ENCODE measurements at places on chromosomes 3 and 15.
A peak's percentile ranks its signal among the peaks of the same experiment; 100 is the strongest.

- DNase-seq, result peak; percentile 93
Observed at GRCh38 chr15:78739996-78740903, 71.0 kb downstream of the ADAMTS7 start.

GRCh38 chr15:43516801-43517353, 531 bp upstream of the MAP1A start:
- DNase-seq, result no peak

- DNase-seq, result peak; percentile 7
Observed at GRCh38 chr3:123026565-123027291, 835 bp downstream of the SEMA5B start.

GRCh38 chr3:160486459-160486869, 36.9 kb upstream of the TRIM59 start:
- DNase-seq, result peak; percentile 83

- DNase-seq, result no peak
Observed at GRCh38 chr15:27092390-27092789, 121.4 kb downstream of the GABRG3 start.

DNA sequence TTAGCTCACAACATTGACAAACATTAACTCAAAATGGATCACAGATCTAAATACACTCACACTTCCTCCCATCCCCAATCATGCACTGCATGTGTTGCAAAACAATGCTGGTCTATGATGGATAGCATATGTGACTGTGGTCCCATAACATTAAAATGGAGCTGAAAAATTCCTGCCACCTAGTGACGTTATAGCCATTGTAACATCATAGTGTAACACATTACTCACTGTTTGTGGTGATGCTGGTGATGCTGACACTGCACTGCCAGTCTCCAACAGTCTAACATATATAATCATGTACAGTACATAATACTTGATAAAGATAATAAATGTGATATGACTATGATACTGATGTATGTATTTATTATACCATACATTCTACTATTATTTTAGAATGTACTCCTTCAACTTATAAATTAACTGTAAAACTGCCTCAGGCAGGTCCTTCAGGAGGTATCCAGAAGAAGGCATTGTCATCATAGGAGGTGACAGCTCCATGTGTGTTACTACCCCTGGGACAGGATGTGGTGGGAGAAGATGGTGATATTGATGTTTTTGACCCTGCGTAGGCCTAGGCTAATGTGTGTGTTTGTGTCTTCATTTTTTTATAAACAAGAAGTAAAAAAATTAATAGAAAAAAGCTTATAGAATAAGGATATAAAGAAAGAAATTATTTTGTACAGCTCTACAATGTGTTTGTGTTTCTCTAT, 41.3 kb downstream of the TXNRD3 start:
- DNase-seq, result peak; percentile 30

DNA sequence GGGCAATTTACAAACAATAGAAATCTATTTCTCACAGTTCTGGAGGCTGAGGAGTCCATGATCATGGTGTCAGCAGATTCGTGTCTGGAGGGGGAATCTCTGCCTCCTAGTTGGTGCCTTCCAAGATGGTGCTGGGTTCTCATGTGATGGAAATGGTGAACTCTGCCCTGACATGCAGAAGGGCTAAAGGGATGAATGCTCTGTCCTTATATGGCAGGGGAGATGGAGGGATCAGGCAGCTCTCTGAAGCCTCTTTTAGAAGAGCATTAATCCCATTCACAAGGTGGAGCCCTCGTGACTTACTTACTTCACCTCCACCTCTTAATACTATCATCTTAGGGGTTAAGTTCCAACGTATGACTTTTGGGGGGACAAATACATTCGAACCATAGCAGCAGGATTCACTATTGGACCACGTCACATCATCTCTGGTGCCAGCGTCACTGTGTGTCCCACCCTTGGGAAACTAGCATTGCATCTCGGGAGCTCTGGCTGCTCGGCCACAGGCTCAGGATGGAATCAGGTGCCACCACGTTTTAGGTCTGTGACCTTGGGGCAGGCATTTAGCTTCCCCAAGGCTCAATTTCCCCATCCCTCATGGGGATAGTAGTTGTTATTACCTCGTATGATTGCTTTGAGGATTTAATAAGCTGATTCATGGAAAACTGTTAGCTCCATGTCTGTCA, 53.0 kb downstream of the SV2B start:
- DNase-seq, result no peak

- no peak for DNase-seq
Observed at GRCh38 chr3:32847528-32847927, 29.7 kb downstream of the TRIM71 start.

- DNase-seq, result no peak
Observed at GRCh38 chr3:70947579-70947978, 635.1 kb upstream of the MDFIC2 start.

GRCh38 chr15:70722266-70723121, 40.9 kb downstream of the UACA start:
- DNase-seq, result peak; percentile 74

DNA sequence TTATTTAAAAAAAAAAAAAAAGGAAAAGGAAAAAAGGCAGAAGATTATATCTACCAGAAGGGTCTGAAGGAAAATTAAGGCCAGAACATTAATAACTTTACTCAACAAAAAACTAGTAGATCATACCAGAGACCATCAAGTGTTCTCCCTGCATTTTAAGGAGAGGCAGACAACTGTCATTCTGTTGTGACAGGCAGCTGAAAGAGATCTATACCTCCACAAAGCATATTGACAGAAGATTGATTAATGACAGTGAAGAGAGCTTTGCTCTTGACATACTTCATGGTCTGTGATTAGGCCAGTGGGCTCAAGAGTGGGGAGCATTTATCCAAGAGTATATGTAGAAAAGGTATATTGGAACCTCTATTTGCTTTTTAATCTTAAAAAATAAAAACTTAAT, 248.4 kb downstream of the CDIN1 start:
- no peak for DNase-seq

DNA sequence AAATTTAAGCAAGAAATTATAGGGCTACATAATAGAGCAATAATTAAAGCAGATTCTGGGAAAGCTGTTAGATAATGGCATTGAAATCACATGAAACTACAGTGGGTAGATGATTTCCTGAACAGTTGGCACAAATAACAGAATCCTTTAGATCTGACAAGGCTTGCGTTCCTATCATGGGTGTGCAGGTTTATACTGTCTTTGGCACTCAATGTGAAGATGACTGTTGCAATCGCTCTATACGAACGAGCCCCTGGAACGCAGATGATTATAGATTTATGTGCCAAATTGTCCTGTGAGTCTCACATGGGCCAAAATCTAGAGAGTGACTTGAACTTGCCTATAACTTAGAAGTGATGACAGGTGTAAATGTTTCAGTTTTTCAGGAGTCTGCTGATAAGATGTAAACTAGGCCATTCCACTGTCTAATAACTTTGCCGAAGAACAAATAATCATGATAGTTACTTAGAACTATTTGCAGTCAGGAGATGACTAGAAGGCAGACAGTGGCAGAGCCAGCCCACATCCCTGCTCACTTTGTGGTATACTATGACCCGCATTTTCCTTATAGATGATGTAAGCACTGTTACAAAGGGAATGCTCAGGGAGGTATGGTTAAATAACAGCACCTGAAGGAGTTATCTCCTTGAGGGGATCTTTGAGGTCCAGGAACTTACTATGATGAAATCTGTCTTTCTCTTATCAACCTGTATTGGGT, 30.5 kb upstream of the TRPC1 start:
- peak; percentile 37 for DNase-seq

GRCh38 chr3:133881492-133881891, 14.2 kb downstream of the RAB6B start:
- DNase-seq, result no peak

- DNase-seq, result peak; percentile 53
Observed at GRCh38 chr3:81242871-81243270, 518.6 kb downstream of the GBE1 start.

- no peak for DNase-seq
Observed at GRCh38 chr15:91196768-91197167, 96.7 kb downstream of the SV2B start.

DNA sequence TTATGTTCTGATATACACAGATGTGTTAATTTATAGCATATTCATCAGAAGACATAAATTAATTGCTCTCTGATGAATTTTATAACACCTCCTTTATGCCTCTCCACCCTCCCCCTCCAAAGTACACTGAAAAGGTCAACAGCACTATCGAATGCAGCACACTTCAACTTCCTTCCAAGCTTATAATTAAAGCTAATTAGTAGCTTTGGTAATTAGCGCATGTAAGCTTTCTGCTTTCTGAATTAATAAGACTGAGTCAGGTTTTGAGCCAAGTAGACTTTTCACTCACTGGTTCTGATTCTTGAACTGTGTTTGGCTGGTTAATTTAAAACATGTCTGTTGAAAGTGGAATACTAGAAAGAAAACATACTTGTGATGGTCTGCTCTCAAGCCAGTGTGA, 760.8 kb upstream of the CFAP20DC start:
- no peak for DNase-seq

DNA sequence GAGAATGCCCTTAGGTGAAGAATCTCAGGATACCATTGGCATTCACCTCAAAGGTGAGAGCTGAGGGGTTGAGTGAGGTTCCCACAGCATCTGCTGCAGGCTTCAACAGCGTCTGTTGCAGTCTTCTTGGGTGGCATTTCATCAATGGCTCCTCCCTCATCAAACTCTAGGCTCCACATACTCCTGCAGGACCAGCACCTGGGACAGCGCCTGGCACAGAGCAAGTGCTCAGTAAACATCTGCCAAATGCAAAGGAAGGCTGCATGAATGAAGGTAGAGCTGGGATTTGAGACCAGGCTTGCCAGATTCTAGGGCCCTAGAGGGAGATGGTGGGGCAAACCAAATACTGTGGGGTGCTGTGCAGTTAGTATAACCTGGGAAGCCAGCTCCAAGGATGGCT, 9.6 kb downstream of the TRH start:
- peak; percentile 31 for DNase-seq
